ENCODE measurements at places on chromosomes 2 and 18.
A peak's percentile ranks its signal among the peaks of the same experiment; 100 is the strongest.

DNA sequence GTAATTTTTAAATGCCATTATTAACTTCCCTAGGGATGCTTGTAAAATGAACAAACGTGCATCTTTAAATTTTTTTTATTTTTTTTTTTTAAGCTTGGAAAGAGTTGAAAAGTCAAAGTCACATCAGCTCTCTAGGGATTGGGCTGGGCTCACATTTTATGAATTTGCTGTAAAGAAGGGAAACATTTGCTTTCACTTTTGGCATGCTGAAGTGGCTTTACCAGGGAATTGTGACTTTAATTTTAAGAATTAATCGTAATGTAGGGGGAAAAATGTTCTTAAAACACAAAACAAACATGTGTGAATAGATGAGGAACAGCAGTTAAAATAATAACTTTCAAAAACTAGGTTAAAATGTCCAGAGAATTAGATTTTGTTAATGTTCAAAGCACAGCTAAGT is 123.0 kb downstream of the AGAP1 start:
- no peak for DNase-seq

- DNase-seq, result no peak
These were observed 6.7 kb upstream of the COMMD1 start for GRCh38 chr2:61898810-61899209.

- DNase-seq, result no peak
These were observed 38.8 kb downstream of the TMEM178A start for GRCh38 chr2:39704540-39704939.

DNA sequence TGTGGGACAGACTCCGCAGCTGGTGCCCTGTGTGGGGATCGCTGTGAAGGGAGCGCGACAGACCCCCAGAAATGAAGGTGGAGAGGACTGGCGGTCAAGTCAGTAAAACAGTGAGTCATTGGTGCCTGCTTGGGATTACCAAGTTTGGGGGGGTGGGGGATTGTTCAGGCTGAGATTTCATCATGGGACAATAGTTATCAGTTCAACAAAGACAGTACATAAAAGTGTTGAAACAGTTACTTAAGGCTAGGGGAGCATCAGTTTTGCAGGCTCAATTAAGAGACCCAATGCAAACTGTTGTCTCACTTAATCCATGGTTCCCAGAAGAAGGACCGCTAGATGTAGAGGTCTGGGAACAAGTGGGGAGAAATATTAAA is 42.4 kb upstream of the PDK1 start:
- DNase-seq, result no peak

- no peak for DNase-seq
These were observed 123.2 kb downstream of the DYSF start for GRCh38 chr2:71576541-71576940.

DNA sequence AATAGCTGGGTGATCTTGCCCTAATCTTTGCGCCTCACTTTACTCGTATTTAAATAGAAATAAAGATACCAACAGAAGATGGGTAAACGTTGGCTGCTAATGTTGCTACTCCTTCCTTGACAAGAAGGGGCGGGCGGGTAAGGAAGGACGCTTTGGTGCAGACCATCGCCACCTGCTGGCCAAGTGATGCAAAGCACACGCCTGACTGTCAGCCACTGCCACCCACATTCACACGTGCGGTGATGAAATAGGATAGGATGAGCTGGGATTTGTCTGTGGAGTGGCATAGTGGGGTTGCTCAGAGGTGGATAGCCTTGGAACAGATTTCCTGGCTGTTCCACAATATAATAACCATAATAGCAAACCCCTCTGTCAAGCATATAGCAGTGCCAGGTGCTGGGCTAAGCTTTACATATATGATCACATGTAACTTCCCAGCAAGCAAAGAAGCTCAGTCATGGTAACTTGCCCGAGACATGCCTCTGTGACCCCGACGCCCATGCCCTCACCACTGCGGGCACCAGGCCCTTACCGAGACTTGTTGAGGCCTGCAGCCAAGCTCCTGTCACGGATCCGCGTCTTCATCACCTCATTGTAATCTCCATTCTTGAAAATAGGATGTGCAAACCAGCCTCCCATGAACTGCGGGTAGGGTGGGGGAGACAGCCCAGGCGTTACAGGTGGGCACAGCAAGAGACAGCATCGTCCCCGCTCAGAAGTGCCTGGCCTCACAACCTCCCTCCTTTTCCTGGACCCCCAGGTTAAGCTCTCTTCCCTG is 39.3 kb downstream of the LCT start:
- peak; percentile 81 for DNase-seq

Data from stimulated activated CD4-positive, alpha-beta T cell treated with anti-CD3 and anti-CD28 coated beads, Interleukin-4, amount 100 ng/mL, for 1 hour (primary cell).